Upper lobe of left lung (tissue), 6 donors: ENCODE measurements at places on chromosomes 4 and X. TPM values are rescaled to one million over a fixed set of nuclear protein-coding genes. Genes with fewer than 3 reads are reported as not detected.

DNA sequence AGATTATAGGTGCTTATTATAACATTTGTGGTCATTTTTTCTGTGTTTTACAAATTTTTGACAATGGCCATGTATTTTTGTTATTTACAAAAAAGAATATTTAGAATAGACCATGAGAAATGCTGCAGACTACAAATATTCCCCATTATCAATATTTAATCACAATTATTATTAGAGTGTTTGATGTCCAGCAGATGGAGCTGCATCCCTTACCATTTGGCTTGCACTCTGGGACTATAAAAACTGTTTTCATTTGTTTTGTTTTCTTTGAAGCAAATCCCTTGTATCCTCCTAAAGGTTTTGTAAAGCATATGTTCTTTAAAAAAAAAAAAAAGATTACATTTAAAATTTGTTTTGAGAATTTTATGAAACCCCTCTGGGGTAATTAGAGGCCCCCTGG is 85.6 kb upstream of the CXorf66 start:
- H3K27me3 ChIP-seq, result no peaks in the 10 kb centered on the region
- H3K27ac ChIP-seq, result no peak overlapping the region
- no peaks in the 10 kb centered on the region for H3K36me3 ChIP-seq
- no peak for DNase-seq

DNA sequence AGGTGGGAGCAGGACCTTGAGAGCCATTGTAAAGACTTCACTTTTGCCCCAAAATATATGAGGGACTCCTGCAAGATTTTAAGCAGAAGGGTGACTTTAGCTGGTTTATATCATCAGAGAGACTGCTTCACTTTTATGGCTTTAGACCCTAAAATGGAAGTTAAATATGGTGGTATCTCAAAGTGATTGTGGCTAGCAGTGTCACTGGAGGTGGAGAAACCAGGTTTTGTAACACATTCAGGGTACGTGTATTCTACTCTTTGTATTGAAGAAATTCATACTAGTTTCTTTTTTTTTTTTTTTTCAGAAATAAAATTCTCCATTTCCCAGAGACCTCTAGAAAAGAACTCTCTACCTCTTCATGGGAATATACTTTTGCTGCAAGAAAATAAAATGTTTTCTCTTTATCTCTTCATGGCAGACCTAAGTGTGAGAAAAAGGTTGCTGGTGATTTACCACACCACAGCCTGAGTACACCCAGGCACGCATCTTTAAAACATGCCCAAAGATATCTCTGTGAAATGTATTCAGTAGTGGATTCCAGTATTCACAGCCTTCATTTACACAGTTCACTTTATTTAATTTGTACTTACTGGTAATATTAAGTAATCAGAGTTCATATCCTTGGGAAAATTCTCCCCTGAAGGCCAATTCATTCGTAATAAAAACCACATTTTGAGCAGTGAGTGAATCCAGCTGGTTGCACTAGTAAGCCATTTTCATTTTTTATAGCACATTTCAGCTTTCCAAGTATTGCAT is 74.3 kb upstream of the GUCY1A1 start:
- no peaks in the 10 kb centered on the region for H3K4me1 ChIP-seq
- no peaks in the 10 kb centered on the region for H3K36me3 ChIP-seq
- DNase-seq, result no peak
- no peak overlapping the region for H3K27ac ChIP-seq

Gene FAM47C
- total RNA-seq, result not detected

DNA sequence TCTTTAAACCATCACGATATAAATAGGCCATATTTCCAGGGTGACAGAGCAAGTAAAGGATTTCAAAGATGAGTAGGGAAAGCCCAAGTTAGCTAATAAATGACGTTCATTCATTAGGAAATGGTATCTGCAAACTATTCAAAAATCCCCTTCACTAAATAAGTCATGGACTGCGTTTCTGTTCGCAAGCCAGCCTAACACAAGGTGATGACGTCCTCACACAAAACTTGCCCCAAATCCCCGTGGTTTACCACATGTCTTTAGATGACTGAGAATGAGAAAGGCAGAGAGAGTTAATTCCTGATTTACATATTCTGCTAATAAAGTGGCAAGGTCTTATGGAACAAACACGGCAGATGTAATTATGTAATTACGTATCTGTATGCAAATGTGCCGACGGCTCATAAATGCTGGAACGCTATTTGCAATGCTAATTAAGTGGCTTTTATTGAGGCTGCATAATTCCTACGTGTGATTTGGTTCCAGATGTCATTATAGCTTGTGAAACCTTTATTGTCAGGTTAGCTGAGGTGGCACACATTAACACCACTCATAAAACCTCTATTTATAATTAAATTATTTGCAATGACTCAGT is 437.7 kb upstream of the FRG1 start:
- no peak for DNase-seq

GRCh38 chr4:139279760-139280620 is at the start of gene MGARP:
Gene MGARP, minus strand, starts transcription at chr4:139280225. Its CDS starts 67 bp downstream, at chr4:139280158.
- H3K4me1 ChIP-seq, result peaks cover 7% of the 10 kb centered on the region
- no peaks in the 10 kb centered on the region for H3K36me3 ChIP-seq
- DNase-seq, result no peak
- no peak within 1 kb of the TSS for H3K27ac ChIP-seq
- peak within 1 kb of the TSS; percentile 33 for H3K4me3 ChIP-seq

Gene TMPRSS11B
- total RNA-seq, result not detected

DNA sequence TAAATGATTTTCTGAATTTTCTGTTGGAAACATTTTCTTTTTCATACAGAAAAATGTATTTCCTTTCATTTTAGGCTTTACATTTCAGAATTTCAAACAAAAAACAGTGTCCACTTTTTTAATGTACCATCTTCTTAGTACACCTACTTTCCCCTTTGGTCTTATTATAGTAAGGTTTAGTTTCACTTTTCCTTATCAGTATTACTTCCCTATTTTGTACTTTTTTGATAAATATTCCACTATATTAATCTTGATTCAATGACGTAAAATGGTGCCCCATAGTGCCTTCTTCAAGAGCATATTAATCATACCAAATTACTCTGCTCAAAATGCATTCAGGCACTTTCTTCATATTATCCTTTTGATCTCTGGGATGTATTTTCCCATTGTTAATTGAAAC is 52.5 kb downstream of the BANK1 start:
- no peaks in the 10 kb centered on the region for H3K36me3 ChIP-seq
- no peak for DNase-seq
- H3K27me3 ChIP-seq, result no peaks in the 10 kb centered on the region
- no peaks in the 10 kb centered on the region for H3K4me1 ChIP-seq
- no peak overlapping the region for H3K27ac ChIP-seq

Gene LEF1
- total RNA-seq, result 3.6 TPM

DNA sequence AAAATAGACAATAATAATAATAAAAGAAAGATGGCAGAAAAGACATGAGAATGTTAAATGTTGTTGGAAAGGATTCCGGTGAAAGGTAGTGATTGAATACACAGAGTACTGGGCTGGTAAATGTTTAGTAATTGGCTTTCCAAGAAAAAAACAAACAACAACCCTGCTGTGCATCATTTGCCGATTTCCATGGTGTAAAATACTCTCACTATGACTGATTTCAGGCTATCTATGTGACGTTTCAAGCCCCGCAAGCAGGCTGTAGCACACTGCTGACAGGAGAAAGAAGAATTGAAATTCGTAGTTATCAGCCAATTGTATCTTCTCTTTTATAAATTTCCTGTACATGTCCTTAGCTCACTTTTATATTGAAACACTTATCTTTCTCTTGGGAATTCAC is 13.6 kb upstream of the SEPTIN6 start:
- H3K4me1 ChIP-seq, result no peaks in the 10 kb centered on the region
- DNase-seq, result no peak
- H3K36me3 ChIP-seq, result no peaks in the 10 kb centered on the region
- no peaks in the 10 kb centered on the region for H3K27me3 ChIP-seq
- H3K4me3 ChIP-seq, result no peak overlapping the region

Gene TCEAL8
- total RNA-seq, result 74.5 TPM

DNA sequence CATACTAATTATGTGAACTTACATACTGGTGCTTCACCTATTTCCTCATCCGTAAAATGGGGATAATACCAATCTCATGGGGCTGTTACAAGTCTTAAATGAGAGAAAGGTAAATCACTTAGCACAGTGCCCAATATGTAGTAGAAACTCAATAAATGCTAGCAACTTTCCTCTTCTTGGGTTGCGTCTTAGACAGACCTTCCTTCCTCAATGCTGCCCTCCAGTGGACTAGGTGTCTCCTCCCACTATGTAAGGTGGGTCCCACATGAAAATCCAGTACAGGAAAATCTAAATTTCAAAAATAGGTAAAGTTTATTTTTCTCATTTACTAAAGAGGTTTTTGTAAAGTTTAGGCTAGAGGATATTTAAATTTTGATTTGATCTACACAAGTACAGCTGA is 20.6 kb downstream of the ZDHHC9 start:
- no peaks in the 10 kb centered on the region for H3K36me3 ChIP-seq
- no peaks in the 10 kb centered on the region for H3K27me3 ChIP-seq
- no peak overlapping the region for H3K27ac ChIP-seq
- no peak overlapping the region for H3K4me3 ChIP-seq
- no peaks in the 10 kb centered on the region for H3K4me1 ChIP-seq

Gene EXOC1L
- not detected for total RNA-seq

GRCh38 chrX:56343664-56344063 is 111.5 kb downstream of the KLF8 start:
- no peak overlapping the region for H3K4me3 ChIP-seq
- H3K27me3 ChIP-seq, result no peaks in the 10 kb centered on the region
- H3K36me3 ChIP-seq, result no peaks in the 10 kb centered on the region
- no peak overlapping the region for H3K27ac ChIP-seq
- no peaks in the 10 kb centered on the region for H3K4me1 ChIP-seq

GRCh38 chrX:26470941-26471340 is 255.0 kb downstream of the MAGEB5 start:
- DNase-seq, result no peak
- no peaks in the 10 kb centered on the region for H3K4me1 ChIP-seq
- H3K27me3 ChIP-seq, result no peaks in the 10 kb centered on the region
- H3K27ac ChIP-seq, result no peak overlapping the region
- H3K36me3 ChIP-seq, result no peaks in the 10 kb centered on the region

Gene CCDC158
- 0.69 TPM for total RNA-seq

- peaks cover 22% of the 10 kb centered on the region for H3K4me1 ChIP-seq
- no peaks in the 10 kb centered on the region for H3K36me3 ChIP-seq
- no peaks in the 10 kb centered on the region for H3K27me3 ChIP-seq
Observed at GRCh38 chrX:153488231-153488914, 6.4 kb upstream of the BGN start.

- H3K4me3 ChIP-seq, result no peak overlapping the region
- no peak for DNase-seq
- no peaks in the 10 kb centered on the region for H3K27me3 ChIP-seq
- no peak overlapping the region for H3K27ac ChIP-seq
Observed at GRCh38 chrX:9871701-9872268, 85.6 kb downstream of the SHROOM2 start.

- no peak for DNase-seq
- no peak overlapping the region for H3K4me3 ChIP-seq
- no peaks in the 10 kb centered on the region for H3K4me1 ChIP-seq
- H3K27me3 ChIP-seq, result no peaks in the 10 kb centered on the region
Observed at GRCh38 chr4:138555584-138555983, 313.4 kb upstream of the SLC7A11 start.

Gene HSD17B11
- total RNA-seq, result 129 TPM

Gene SYNPO2
- total RNA-seq, result 13.8 TPM

Gene BEX1
- total RNA-seq, result 1.4 TPM

GRCh38 chrX:74814681-74815080 is 110.6 kb downstream of the NEXMIF start:
- H3K27ac ChIP-seq, result no peak overlapping the region
- H3K4me3 ChIP-seq, result no peak overlapping the region
- H3K27me3 ChIP-seq, result no peaks in the 10 kb centered on the region
- H3K36me3 ChIP-seq, result no peaks in the 10 kb centered on the region

- no peaks in the 10 kb centered on the region for H3K36me3 ChIP-seq
- no peak overlapping the region for H3K27ac ChIP-seq
- no peaks in the 10 kb centered on the region for H3K4me1 ChIP-seq
- H3K4me3 ChIP-seq, result no peak overlapping the region
- DNase-seq, result no peak
- no peaks in the 10 kb centered on the region for H3K27me3 ChIP-seq
Observed at GRCh38 chr4:134999169-134999568, 797.6 kb upstream of the PABPC4L start.

- no peak for DNase-seq
- no peak overlapping the region for H3K4me3 ChIP-seq
- no peaks in the 10 kb centered on the region for H3K4me1 ChIP-seq
- H3K36me3 ChIP-seq, result no peaks in the 10 kb centered on the region
- no peak overlapping the region for H3K27ac ChIP-seq
- H3K27me3 ChIP-seq, result no peaks in the 10 kb centered on the region
Observed at GRCh38 chr4:111031596-111031995, 408.7 kb upstream of the PITX2 start.

GRCh38 chr4:146545102-146545501 is 23.4 kb upstream of the SLC10A7 start:
- no peak for DNase-seq
- no peak overlapping the region for H3K4me3 ChIP-seq
- no peaks in the 10 kb centered on the region for H3K36me3 ChIP-seq
- no peaks in the 10 kb centered on the region for H3K4me1 ChIP-seq

DNA sequence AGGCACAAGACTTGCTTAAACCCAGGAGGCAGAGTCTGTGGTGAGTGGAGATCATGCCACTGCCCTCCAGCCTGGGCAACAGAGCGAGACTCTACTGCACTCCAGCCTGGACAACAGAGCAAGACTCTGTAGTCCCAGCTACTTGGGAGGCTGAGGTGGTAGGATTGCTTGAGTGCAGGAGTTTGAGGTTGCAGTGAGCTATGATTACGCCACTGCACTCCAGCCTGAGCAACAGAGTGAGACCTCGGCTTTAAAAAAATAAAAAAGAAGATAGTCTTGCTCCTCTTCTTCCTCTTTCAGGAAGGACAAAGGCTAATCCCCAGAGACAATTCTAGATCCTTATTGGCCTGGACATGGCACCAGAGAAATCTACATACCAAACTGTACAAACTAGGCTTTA is 5.7 kb upstream of the PPEF2 start:
- no peak overlapping the region for H3K4me3 ChIP-seq
- no peaks in the 10 kb centered on the region for H3K4me1 ChIP-seq
- H3K36me3 ChIP-seq, result no peaks in the 10 kb centered on the region

Gene WDR17
- 6.3 TPM for total RNA-seq
